Vagina (tissue), 2 donors: ENCODE measurements at places on chromosomes 3 and 15.

- no peak for DNase-seq
These were observed 871.2 kb upstream of the NR2F2 start for GRCh38 chr15:95459273-95459672.

DNA sequence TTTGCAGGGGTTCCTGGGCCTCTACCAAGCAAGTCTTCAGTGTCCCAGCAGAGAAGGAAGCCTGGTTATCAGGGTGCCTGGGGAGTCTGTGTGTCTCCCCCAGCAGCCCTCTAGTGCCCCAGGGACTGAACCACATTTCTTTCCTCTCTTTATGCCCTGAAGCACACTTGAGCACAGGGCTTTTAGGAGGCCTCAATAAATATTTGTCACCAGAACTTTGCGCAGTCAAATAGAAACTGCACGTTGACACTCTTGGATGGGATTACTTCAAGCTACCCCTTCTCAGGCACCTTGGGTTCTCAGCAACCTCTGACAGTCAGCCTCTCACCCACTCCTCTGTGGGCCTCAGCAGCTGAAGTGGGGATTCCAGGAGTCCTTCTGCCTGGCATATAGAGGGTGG lies 226.6 kb upstream of the HES1 start:
- DNase-seq: no peak

- no peak for DNase-seq
These were observed 11.7 kb upstream of the MRPS22 start for GRCh38 chr3:139332092-139332491.

DNA sequence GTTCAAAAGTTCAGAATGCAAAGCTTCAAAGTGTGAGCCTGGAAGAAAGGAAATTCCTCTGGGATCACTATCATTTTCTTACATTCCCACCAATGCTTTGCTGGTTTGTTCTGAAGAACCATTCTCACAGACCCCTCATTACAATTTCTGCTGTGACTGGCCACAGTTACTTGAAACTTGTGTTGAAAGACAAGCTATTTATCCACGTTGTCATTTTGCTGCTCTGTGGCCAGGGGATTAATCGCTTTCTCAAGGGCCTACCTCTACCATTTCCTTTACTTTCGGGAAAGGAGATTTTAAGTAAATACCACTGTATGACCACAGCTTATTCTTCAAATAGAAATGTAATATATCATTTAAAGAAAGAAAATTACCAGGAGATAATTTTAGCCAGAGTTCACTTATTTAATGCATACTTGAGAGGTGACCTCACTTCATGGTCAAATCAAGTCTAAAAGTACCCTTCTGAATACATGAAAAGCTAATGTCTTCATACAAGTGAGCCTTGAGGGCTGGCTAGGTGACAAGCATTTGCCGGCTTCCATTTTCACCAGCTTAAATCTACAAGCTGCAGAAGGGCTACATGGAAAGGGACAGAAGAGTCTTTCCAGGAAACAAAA lies 69.8 kb upstream of the ROBO2 start:
- DNase-seq: no peak

GRCh38 chr3:149975919-149976318 lies 5.2 kb upstream of the PFN2 start:
- DNase-seq: no peak

DNA sequence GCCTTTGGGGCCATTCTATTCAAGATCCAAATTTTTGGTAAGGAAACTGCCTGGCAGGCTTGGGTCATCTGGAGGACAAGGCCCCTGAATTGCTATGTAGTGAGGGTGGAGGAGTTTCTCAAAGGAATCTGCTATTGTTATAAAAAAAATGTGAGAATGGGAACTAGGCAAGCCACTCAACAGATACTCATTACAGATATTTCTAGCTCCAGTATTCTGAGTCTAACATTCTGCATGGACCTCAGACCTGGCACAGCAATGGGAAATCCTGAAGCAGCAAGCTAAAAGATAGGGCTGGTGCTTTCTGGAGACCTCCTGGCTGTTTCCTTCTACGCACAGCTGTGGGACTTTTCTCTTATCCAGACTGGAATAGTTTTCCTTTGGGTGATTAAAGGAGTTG lies 430.7 kb upstream of the RBMS3 start:
- no peak for DNase-seq

DNA sequence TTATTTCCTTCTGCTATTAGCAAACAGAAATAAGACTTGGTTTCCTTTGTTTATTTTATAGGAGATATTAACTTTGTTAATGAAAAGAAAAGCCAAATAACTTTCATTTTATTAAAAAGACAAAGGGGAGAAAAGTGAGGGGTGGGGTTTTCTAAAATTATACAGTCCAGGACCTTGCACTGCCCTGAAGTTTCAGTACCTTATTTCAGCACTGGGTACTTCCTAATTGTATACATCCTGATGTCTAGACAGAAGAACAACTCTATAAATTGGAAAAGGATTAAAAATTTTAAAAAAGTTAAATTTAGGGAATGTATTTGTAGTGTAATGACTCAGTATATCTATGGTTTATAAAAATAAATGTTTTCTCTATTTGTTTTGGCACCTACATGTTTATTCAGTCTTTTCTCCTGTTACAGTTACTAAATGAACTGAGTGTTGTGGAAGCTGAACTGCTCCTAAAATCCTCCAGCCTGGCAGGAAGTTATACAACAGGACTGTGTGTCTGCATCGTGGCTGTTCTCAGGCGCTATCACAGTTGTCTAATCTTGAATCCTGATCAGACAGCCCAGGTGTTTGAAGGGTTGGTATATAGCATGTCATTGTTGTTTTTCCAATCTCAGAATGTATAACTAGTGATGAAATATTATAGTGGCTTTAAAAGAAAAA lies 27.6 kb upstream of the P2RY13 start:
- no peak for DNase-seq

GRCh38 chr3:31552103-31552502 lies 19.4 kb downstream of the STT3B start:
- DNase-seq: no peak

DNA sequence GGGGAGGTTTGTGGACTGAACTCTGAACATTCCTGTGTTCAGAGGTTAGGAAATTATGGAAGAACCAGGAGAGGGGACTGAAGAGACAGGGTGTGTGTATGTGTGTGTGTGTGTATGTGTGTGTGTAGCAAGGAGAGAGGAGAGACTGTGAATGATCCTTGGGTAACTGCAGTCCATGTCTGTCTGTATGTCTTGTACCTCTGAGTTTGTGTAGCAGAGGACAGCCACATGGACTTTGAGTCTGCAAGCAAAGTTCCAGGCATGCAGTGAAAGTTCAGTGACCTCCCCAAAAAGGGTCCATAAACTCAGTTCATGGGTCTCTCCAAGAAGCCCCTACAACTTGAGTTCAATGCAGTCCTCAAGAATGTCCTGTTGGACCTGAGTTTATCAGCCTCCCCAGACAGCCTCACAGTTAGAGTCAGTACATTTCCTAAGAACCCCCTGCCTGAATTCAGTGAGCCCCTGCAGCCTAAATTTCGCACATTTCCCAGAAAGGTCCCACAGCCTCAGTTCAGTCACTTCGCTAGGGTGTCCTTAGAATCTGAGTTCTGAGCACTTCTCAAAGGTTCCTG lies 28.3 kb upstream of the HERC1 start:
- no peak for DNase-seq

DNA sequence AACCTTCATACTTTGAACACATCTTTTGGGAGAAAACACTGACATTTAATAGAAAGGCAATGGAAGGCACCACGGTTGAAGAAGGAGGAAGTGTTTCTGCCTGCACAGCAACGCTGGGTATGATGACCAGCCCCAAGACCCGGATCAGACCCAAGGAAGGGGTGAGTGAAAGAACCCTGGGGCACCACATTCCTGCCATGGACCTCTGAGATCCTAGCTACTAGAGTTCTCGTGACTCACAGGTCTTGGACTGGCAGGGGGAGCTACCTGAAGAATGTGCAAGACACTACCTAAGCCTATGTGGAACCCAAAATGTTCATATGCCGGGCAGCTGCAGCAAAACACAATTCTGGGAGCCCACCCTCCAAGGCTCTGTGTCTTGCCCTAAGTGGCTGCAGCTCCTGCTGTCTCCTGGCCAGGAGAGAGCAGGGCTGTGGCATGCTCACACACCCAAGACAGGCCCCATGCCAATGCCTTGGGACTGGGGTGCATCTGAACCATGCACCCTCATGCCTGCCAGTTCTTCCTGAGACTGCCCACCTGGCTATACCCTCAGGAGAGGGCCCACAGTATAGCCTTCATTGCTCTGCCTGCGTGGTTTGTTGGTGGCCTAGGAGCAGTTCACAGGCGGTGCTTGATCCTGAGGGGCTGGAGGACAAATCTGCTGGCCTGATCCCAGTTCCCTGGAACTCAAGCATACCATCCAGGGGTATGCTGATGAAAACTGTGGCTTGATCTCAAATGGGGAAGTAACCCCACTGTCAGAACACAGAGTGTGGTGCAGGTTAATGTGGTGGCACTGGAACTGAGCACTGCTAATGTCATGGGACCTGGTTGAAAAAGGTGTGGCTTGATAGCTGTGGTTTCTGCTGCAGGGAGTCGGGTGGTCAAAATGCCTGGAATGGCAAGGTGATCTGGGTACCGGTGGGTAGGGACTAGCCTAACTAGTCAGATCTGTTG lies 353.3 kb upstream of the ARHGEF26 start:
- DNase-seq: no peak

GRCh38 chr3:94071713-94072284 lies 8.9 kb downstream of the NSUN3 start:
- no peak for DNase-seq

DNA sequence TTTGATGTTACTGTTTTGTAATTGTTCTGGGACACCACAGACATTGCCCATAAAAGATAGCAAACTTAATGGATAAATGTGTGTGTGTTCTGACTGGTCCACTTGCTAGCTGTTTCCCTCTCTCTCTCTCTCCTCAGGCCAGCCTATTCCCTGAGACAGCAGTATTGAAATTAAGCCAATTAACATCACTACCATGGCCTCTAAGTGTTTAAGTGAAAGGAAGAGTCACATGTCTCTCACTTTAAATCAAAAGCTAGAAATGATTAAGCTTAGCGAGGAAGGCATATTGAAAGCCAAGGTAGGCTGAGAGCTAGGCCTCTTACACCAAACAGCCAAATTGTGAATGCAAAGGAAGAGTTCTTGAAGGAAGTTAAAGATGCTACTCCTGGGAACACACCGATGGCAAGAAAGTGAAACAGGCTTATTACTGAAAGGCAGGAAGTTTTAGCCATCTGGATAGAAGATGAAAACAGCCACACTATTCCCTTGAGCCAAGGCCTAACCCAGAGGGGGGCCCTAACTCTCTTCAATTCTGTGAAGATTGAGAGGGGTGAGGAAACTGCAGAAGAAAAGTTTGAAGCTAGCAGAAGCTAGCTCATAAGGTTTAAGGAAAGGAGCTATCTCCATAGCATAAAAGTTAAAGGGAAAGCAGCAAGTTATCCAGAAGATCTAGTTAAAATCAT lies 295.1 kb downstream of the CHST2 start:
- DNase-seq: no peak

DNA sequence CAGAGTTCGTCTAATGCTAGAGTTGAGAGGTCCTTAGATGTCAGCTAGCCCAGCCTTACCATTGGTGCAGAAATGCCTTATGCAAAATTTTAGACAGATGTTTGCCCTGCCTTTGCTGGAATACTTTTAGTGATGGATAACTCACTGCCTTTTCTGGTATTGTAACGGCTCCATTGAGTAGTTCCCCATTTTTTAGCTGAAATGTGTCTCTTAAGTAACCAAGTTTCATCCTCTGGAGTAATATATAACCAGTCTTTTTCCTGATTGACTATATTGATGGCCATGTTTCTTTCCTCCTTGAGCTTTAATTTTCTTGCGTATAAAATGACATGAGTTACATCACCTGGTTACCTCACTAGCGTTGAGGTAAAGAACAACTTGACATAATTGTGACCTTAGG lies 45.0 kb downstream of the SNRK start:
- no peak for DNase-seq

GRCh38 chr3:156615592-156616173 lies 58.7 kb upstream of the TIPARP start:
- DNase-seq: no peak

GRCh38 chr15:62432702-62433398 lies 267.8 kb upstream of the C2CD4B start:
- no peak for DNase-seq
